ENCODE measurements at places on chromosomes 2 and 18. TPM values are rescaled to one million over a fixed set of nuclear protein-coding genes. Genes with fewer than 3 reads are reported as not detected.

DNA sequence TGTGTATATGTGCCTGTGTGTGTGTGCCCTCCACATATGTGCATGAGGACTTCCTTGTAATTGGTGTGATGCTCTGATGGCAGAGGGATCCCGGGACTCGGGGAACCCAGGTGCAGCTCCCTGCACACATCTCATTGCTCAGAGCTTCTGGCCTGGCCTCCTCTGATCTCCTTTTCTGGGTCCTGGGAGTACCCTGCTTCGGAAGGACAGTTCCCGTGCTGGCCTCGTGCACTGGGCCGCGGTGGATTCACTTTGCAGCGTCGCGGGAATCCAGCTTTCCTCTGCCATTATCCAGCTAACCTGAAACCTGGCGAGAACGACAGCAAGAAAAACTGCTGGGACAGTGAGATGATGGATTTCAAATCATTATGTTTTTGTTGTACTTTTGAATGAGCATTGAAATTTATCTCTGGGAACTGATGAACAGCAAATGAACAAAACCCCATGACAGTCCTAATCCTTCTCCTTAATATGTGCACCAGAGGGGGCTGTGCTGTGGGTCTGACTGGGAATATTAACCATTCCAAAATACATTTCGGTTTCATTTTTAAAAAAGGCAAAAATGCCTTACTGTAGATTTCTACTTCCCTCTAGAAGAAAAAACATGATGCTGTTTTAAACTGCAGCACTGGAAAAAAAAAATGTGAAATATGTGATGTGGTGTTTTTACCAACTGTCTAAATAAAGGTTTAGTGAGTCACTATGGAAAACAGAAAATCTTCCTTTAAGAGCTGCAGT, 78.2 kb downstream of the PTGR3 start:
- DNase-seq: no peak

DNA sequence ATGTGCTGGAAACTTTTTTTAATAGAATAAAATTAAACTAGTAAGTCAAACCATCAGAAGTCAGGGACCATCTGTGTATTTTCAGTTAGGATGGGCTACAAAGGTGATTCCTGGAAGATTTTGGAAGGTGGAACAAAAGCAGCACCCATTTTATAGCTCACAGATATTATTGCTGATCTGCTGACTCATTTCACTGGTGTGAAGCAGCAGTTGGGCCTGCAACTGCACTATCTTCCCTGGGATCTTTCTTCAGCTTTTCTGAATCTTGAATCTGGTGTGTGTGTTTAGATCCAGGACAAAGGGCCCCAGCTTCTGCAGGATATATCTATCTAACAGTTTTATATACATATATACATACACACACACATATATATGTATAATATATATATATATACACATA, 35.6 kb upstream of the BCL11A start:
- DNase-seq: no peak

- DNase-seq: no peak
Observed at GRCh38 chr2:182666674-182667314, 49.3 kb upstream of the DNAJC10 start.

DNA sequence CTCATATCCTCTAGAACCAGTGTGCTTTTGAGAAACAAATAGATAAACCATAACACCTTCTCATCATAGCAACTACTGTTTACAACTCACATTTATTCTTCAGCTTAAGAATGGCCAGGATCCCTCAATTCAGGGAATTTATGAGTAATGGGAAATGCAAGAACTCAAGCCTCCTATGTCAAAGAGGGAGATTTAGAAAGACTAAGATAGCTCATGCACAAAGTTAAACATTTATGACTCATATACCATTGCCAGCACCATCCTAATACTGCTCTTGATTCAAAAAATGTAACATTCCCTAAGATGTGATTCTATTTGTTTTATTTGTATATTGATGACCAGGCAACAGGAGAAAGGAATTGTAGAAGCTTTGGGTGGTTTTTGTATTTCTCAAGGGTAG, 172.8 kb downstream of the CYP26B1 start:
- no peak for DNase-seq

Gene GRHL1
- total RNA-seq: 50.3 TPM

Gene COL4A4
- total RNA-seq: 4.9 TPM

- no peak for DNase-seq
Observed at GRCh38 chr2:217710211-217710765, 292.5 kb downstream of the TNS1 start.

DNA sequence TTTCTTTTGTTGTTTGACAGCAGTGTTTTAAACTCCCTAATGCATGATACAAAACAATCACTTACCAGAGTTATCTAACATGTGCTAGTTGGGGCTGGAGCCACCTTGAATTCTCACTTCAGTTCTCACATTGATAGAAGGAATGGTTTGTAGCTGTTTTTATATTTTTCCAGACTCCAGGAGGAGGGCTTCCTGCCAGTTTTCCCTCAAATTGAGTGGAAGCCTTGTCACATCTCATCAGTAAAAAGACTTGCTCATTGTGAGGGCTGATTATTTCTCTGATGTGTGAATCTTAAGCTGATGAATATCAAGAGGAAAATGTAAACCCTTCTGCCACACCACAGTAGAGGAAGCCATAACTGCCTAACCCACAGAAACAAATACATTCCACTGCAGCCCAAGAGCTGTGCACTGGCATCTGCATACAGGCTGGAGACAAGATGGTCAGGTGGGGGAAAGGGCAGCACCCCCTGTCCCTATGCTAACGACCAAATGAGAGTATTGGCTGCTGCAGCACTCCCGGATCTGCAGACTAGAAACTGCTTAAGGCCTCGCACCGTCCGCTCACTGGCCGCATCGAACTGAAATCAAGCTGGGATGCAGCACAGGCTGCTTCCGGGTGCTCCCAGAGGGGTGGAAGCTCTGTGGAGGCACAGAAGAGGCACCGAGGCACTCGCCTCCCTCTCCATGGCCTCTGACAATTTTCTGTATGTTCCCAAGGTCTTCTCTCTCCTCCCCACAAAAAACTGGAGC, 73.7 kb upstream of the TPO start:
- no peak for DNase-seq

Gene SMCHD1
- total RNA-seq: 143 TPM

Measured in tongue (tissue), 3 donors.